Activated CD8-positive, alpha-beta memory T cell treated with anti-CD3 and anti-CD28 coated beads for 48 hours (primary cell): ENCODE measurements at places on chromosomes 4 and X.

- DNase-seq: no peak
These were observed 1.1 kb downstream of the RPS6KA6 start for GRCh38 chrX:84186603-84187532.

DNA sequence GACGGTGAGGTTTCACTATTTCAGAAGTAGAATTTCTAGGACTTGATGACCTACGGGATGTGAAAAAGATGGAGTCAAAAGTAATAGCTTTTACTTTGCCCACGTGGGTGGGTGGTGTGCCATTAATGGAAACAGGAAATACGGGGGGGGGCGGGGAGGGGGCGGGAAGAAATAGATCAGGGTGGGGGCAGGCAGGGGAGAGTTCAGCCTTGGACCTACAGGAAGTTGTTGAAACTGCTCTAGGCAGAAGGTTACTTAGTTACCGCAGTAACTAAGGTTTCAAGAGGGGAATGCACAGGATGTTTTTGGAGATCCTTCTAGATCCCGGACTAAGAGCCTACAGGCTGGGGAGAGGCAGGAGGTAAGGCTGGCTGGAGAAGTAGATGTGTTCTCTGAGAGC is 3.6 kb upstream of the FHL1 start:
- no peak for DNase-seq

GRCh38 chr4:82519072-82519471 is 42.7 kb downstream of the TMEM150C start:
- no peak for DNase-seq

DNA sequence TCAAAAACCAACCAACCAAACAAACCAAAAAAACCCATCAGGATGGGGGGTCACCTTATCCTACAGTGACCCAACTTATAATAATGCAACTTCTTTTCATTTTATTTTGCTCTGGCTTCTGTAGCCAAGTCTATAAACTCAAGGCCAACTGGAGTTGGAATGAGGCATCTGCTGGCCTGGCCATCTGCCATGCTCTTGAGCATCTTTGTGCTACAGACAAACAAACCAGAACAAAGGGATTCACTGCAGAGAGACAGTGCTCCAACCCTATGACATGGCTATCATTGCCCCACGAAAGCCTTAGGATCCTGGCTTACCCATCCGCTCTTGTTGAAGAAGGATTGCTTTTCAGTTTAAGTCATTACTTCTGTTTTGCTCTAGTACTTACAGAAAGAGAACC is 49.2 kb upstream of the SCRG1 start:
- no peak for DNase-seq

GRCh38 chr4:141635736-141636081 is 674 bp upstream of the IL15 start:
- no peak for DNase-seq

- no peak for DNase-seq
These were observed 95.2 kb downstream of the GPAT3 start for GRCh38 chr4:83631066-83631465.

DNA sequence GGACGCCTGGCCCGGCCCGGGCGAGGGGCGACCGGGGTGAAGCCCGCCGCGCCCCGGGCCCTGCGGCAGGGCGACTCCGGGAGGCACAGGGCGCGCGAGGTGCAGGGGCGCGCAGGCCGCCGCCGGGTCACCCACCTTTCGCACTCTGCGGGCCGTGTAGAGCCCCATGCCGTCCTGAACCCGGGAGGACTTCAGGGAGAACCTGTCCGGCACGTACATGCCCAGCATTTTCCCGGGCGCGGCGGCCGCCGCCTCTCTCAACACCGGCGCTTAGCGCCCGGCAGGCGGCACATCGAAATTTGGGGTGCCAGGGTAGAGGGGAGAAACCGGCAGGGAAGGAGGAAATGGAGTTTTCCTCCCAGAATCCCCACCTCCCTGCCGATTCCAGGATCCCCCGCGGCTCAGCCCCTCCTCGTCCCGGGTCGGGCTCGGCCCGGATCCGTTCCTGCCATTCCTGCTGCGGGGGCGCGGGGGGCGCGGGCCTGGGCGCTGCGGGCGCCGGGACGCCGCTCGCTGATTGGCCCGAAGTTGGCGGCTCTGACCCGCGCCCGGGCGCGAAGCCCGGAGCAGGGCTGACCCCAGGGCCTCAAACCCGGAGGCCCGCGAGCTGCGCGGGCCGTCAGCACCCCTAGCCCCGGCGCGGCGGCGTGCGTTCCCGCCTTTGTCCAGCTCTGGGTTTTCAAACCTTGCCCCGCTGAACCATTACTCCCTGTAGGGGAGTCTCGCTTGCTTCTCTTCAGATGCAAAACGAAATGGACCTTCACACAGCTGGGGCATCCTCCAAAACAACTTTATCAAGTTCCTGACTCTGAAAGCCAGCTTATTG is at the start of gene PRDM5:
Gene PRDM5 (minus strand): TSS at position 346 of the 826 bp plus-strand sequence. CDS start 118 bp downstream, at position 228.
- DNase-seq: peak; percentile 9

- DNase-seq: no peak
These were observed 11.1 kb downstream of the TREX2 start for GRCh38 chrX:153434801-153435200.

DNA sequence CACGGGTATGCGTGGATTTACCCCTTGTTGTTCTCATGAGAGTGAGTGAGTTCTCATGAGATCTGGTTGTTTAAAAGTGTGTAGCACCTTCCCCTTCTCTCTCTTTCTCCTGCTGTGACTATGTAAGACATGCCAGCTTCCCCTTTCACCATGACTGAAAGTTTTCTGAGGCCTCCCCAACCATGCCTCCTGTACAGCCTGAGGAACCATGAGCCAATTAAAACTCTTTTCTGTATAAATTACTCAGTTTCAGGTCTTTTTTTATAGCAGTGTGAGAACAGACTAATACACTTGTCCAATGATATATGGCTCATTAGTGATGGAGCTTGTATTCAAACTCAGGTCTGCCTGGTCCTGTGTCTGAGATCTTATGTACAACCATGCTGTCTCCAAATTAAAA is 28.5 kb upstream of the RTL3 start:
- DNase-seq: no peak

DNA sequence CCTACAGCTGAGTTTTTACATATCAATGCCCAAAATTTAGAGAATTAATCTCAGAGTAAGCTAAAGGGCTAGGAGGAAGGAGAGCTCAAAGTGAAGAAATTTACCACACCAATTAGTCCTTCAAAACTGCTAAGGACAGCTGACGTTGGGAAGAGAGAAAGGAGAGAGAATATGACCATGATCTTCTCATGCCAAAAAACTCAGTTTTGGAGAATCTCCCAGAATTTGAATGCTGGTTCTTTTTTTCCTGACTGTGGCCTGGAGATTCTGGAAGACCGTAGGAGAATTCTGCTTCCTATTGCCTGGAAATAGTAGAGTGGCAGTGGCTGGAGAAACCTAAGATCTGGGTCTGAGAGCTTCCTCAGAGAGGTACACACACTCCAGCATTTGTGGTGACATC is 834.4 kb upstream of the SLIT2 start:
- no peak for DNase-seq

- DNase-seq: no peak
These were observed 2185.1 kb upstream of the TENM3 start for GRCh38 chr4:180057891-180058671.
